ENCODE measurements at places on chromosomes 2 and 18.

GRCh38 chr2:214560618-214561190, 149.8 kb downstream of the VWC2L start:
- no peak for DNase-seq

GRCh38 chr2:140711867-140712266, 1418.9 kb downstream of the LRP1B start:
- DNase-seq = no peak

DNA sequence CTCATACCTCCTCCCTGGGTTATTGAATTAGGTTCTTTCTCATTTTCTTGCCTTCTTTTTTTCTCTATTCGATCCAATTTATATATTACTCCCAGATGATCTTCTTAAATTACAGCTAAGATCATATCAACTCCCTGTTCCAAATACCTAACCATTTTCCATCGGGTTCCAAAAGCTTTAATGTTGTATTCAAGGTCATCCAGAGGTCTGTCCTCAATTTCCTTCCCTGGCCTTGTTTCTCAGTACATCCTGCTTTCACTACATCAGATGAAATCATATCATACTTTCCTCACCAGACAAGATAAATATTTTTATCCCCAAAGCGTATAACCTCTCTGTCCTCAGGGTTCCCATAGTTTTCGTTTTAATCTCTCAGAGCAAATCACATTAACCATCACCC, 36.3 kb upstream of the GREB1L start:
- DNase-seq = no peak

DNA sequence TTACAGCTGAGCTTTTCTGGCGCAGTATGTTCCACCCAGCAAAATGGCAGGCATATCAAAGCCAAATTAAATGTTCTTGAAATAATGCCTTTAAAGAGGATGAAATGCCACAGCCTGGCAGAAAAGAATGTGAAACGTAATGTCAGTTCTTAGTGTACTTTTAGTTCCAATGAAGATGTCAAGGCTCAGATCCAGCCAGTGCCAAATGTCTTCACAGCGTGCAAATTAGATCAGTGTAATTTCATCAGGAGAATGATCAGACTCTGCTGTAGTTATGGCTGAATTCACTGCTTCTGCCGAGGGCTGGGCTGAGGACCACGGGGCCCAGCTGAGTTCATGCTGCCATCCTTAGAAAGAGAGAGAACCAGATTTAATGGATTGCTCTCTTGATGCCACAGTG, 78.7 kb upstream of the ITGA4 start:
- no peak for DNase-seq

GRCh38 chr2:1496359-1496821, 83.1 kb downstream of the TPO start:
- DNase-seq = no peak

DNA sequence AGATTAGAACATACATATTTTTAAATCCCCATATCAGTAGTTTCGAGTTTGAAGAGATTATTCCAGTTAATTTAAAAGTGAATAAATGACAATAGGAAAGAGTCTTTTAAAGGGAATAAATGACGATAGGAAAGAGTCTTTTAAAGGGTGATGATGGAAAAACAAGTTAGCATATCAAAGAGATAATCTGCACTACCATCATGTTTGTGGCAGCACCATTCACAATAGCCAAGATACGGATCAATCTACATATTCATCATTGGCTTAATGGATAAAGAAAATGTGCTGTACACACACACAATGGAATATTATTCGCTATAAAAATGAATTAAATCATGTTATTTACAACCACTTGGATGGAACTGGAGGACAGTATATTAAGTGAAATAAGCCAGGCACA, 15.0 kb downstream of the ATG16L1 start:
- DNase-seq = no peak

DNA sequence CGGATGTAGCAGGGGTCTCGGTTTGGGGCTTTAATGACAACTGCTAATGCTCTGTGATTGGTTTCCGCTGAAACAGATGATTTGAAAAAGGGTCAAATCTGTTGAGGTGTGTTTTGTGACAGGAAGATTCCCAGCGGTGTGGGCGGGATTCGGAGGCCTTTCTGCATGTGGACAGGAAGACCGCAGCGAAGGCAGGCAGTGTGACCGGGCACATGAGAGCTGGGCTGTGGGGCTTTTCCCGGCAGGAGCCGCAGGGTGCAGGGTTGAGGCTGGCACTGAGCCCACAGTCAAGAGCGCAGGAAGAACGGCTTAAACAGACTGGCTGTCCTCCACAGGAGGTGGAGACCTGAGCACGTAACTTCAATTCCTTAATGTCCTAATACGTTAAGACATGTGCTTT, 180.0 kb upstream of the TPO start:
- DNase-seq = no peak

DNA sequence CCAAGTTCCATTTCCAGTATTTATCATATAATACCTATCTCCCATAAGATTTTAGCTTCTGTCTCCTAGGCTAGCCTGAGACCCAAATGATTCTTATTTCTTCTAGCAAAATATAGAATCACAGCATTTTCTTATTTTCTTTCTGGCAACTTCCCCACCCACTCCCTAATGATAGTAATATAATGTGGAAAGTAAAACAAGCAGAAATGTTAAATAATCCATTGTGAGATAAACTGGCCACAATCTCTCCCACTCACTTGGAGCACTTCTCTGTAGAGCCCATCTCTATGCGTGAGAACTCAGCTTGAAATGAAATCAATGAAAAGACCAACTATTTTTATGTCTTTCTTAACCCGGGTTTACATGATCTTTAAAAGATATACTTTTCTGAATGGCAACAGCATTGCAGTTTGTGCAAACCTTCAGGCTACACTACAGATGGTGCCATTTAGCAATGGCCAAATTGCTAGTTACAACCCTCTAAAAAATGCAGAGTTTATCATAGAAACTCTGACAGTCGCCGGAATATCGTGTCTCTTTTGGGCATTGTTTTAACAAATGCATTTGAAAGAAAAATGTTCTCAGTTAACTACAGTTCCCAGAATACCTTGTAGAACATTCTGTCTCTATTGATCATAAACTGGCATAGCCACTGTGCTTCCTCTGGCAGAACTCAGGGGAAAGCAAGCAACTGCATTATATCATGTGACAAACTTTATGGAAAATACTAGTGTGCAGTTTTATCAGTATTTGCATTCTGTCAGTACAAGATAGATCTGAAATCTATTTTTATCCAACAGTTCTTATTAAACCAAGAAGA, 1407.4 kb upstream of the ZEB2 start:
- no peak for DNase-seq

DNA sequence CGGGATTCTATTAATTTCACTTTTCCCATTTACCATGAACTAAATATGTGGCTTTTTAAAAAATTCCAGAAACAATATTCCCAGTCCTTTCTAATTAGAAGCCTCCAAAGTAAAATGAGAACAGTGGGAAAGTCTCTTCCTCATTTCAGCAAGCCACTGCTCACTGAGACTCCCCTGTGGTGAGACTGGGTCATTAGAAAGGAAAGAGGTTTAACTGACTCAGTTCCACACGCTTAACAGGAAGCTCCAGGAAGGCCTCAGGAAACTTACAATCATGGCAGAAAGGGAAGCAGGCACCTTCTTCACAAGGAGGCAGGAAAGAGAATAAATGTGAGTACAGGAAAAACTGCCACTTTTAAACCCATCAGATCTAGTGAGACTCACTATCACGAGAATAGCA, 258.9 kb upstream of the CHAC2 start:
- DNase-seq = no peak

- no peak for DNase-seq
Observed at GRCh38 chr2:233029321-233029720, 3.2 kb upstream of the NEU2 start.

GRCh38 chr2:43387092-43388062, 161.0 kb upstream of the ZFP36L2 start:
- DNase-seq = no peak

- no peak for DNase-seq
Observed at GRCh38 chr18:51390702-51391101, 193.2 kb upstream of the MEX3C start.

GRCh38 chr2:46177461-46178089, 119.6 kb upstream of the EPAS1 start:
- DNase-seq = no peak

DNA sequence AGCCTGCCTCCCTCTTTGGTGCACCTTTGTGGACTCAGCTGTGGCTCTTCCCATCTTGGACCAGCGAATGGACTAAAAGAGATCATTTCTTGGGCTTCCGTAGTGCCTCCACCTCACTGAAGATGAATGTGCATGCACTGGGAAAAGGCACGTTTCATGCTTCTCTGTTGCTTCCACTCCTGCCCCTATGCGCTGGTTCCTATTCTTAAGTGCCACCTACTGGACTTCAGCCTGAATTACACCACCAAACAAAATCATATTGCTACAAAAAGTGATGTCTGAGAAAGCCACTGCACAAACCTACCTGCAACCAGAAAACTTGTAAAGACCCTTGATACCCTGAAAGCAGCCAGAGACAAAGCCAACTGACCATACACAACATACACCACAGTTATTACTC, 695.6 kb downstream of the TSN start:
- DNase-seq = no peak

DNA sequence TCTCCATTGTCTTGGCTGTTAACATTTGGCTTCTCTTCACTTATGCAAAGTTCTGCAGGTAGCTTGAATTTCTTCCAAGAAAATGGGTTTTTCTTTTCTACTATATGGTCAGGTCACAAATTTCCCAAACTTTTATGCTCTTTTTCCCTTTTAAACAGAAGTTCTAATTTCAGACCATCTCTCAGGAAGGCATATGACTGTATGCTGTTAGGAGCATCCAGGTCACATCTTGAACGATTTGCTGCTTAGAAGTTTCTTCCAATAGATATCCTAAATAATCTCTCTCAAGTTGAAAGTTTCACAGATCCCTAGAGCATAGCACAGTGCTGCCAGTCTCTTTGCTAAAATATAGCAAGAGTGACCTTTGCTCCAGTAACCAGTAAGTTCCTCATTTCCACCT, 932.5 kb downstream of the DPP10 start:
- no peak for DNase-seq

GRCh38 chr2:60780721-60781120, 24.7 kb downstream of the PAPOLG start:
- DNase-seq = no peak

DNA sequence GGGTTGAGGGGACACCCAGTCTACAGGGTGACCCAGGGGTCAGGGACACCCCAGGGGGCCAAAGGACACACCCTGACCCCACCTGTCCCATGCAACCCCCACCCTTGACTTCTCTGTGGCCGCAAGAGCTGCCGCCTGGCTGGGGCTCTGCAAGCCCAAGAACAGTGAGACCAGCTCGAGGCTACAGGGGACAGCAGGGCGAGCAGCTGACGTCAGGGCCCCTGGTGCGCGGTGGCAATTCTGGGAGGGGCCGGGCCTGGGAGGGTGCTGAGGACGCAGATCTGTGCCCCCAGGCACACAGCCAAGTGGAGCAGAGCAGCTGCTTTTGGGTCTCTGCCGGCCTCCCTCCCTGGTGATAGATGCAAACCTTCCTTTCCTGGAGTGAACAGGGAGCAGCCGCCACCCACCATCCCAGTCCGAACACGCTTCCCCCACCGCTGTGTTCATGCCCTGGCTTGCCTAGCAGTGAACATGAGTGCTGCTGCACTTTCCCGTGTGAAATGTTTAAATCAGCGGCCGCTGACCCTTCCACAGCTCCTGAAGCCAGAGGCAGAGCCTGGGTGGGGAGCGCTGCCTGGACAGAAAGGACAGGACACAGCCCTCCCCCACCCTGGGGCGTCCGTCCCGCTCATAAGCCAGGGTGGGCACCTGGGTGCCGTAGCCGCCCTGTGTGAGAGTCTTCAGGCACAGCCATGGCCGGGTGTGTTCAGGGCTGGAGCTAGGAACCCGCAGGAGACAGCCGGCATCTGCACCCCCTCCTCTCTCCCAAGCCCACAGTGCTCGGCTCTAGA, 46.9 kb downstream of the SLC66A2 start:
- DNase-seq = no peak

GRCh38 chr2:241850544-241851324, 8.0 kb downstream of the PDCD1 start:
- no peak for DNase-seq

GRCh38 chr18:76468345-76469304, 26.4 kb downstream of the ZNF516 start:
- no peak for DNase-seq

DNA sequence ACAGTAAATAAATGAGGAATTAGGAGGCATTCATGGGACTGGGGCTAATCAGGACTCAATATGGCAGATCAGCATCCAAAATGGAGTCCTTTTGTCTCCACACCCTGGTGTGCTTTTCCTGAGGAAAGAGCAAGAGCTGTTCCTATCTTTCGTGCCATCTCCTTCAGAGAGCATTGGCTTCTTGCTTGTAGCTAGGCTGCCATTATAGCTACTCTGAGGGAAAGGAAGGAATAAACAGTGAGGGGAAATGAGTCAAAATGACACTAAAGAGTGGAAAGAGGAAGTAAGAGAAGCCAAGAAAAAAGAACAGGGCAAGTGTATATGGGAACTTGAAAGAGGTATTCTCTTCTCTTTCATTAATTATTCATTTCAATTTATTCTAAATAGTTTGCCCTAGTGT, 8.4 kb upstream of the NMI start:
- no peak for DNase-seq

DNA sequence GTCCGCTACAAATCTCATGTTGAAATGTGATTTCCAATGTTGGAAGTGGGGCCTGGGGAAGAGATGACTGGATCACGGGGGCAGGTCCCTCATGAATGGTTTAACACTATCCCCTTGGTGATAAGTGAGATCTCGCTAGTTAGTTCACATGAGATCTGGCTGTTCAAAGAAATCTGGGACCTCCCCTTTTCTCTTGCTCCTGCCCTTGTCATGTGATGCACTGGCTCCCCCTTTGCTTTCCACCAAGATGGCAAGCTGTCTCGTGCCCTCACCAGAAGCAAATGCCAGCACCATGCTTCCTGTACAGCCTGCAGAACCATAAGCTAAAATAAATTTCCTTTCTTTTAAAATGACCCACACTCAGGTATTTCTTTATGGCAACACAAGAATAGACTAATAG, 57.3 kb upstream of the C2orf15 start:
- no peak for DNase-seq

- DNase-seq = no peak
Observed at GRCh38 chr2:230619491-230619890, 93.2 kb upstream of the CAB39 start.

DNA sequence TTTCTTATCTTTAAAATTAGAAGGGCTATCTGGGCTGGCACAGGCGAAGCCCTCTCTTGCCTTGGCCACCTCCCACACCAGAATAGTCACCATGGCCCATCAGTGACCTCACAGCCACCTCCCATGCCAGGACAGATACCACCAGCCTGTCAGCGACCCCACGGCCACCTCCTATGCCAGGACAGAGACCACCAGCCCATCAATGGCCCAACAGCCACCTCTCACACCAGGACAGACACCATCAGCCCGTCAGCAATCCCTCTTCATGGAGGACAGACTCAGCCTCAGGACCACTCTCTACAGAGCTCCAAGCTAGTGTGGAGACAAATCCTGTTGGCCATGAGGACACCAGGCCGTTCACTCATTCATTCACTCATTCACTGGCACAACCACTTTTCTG, 74.6 kb downstream of the ASB1 start:
- no peak for DNase-seq

- DNase-seq = no peak
Observed at GRCh38 chr2:105141099-105141614, 100.4 kb upstream of the GPR45 start.

Measured in stimulated activated CD8-positive, alpha-beta memory T cell treated with anti-CD3 and anti-CD28 coated beads, Interleukin-15, amount 100 ng/mL, for 48 hours (primary cell).